ENCODE measurements at places on chromosomes 12 and 14.

DNA sequence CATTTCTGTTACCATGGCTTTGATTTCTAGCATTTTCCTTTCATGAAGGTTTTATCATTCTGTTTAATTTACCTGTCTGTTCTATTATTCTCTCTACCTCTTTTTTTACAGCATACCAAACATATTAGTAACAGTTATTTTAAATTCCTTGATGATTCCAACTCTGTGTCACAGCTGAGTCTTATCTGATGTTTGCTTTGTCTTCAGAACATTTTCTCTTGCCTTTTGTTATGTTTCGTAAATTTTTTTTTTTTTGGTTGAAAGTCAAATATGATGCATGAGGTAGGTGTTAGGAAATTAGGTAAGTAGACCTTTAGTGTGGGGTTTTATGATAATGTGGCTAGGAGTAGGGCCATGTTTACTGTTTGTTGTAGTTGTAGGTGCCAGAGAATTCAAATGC, 496.4 kb downstream of the FOXG1 start:
- DNase-seq = no peak

DNA sequence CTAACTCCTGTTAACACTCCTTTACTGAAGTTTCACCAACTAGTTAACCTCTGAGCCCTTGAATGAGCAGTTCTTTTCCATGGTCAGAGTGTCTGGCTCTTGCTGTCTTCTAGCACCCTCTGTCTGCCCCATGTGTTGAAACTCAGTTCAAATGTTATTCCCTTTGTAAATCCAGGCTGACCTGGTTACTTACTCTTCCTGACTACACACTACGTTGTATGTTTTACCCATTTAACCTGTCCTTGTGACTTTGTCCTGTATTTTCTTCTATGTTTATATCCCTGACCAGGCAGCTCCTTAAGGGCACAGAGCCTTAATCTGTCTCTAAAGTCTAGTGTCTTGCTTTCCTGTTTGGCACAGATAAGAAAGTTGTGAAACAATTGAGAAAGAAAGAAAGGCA, 389.0 kb upstream of the RPL10L start:
- no peak for DNase-seq

DNA sequence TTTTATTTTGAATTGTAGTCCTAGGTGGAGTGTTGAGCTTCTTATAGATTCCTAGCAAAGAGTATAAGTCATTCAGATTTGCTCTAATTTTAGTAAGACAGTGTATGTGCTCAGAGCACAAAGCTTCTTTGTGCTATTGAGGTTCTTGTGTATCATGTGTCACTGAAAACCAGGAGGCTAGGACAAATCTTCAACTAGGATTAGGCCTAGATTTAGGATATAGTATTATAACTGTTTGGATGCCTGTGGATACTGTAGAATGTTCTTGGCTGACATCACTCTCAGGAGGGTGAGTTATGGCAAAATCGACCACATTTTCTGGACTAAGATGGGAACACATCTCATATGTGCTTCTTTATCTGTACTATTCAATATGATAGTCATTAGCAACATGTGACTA, 86.5 kb downstream of the DHRS2 start:
- DNase-seq = peak; percentile 1

DNA sequence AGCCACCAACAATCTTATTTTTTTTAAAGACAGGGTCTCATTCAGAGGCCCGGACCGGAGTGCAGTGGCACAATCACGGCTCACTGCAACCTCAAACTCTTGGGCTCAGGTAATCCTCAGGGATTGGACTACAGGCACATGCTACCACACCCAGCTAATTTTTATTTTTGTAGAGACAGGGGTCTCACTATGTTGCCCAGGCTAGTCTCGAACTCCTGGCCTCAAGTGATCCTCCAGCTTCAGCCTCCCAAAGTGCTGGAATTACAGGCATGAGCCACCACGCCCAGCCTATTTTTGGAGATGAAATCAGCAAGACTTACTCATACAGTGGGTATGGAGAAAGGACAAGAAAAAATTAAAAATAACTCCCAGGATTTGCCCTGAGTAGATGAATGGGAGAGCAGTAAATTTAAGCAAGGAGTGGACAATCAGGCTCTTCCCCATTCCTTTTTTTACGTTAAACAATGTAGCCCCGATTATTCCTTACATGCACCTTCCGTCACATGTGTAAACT, 13.2 kb downstream of the FMNL3 start:
- no peak for DNase-seq

DNA sequence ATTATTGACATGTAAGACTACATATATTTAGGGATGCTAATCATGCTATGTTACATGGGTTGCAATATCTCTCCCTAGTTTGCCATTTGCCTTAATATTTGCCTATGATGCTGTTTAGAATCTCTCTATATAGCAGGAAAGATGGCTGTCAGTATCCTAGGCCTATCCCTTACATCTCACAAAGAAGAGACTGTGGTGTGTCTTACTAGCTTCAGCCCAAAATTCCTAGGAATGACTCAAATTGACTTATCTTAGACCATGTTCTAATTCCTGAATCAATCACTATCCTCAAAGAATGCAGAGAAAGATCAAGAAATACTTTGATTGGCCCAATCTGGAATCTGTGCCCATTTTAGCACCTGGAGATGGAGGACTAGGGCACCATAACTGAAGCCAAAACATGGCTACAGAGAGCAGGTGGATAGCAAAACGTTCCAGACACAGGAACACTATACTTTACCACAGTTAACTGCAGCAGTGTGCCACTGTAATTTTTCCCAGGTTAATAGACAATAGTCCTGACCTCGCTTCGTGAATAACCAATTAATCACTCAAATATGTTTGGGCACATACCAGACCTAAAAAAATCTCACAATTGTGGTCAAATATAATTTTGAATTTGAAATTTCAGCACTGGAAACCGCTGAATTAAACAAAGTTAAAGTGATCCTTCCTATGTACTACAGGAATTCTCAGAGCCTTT, 32.7 kb upstream of the GLIPR1 start:
- no peak for DNase-seq

DNA sequence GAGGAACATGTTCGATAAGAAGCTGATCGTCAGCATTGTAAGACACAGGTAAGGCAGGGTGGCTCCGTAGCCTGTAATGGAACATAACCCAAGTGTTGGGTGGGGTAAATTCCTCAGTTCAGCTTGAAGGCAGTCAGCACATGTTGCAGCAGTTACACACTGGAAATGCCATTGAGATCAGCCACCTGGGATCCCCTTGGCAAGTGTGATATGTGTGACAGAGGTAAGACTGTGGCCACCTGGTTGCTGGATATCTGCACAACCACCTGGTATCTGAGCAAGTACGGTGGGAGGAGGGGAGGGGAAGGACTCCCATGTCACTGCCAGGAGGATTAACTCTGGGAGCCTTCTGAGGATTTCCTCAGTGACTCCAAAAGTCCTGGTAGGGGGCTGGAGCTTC, 158.0 kb upstream of the CAND1 start:
- no peak for DNase-seq

GRCh38 chr12:47272412-47273190, 192.8 kb upstream of the AMIGO2 start:
- peak; percentile 10 for DNase-seq

GRCh38 chr14:50398189-50398580, 1.5 kb upstream of the CDKL1 start:
- no peak for DNase-seq

GRCh38 chr14:59754256-59754655, 116.3 kb downstream of the RTN1 start:
- no peak for DNase-seq

GRCh38 chr14:87041290-87042020, 951.5 kb downstream of the GALC start:
- DNase-seq = no peak

GRCh38 chr12:74889563-74890236, 319.9 kb downstream of the KCNC2 start:
- DNase-seq = peak; percentile 16

- no peak for DNase-seq
Observed at GRCh38 chr12:90987101-90987500, 17.7 kb downstream of the EPYC start.
